T1000 (cell line): ENCODE measurements at places on chromosomes 12 and 14.

DNA sequence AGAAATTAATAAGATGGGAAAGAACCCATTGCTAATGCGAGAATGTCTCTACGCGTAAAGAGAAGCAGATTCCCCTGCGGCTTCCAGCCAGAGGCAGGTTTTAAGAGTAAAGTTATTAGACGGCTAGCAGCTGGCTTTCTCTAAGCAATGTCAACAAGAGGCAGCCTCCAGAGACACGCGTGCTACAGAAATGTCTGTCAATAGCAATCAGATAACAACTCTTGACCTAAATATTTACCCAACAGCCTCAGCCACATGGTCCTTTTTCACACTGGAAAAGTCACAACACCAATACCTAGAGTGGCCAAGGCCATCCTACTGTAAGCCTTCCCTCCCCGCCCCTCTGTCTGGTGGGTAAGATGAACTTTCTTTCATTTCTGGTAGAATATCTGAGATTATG is 146.0 kb upstream of the SFSWAP start:
- no peak for DNase-seq

GRCh38 chr12:85996280-85996679 is 122.2 kb downstream of the NTS start:
- no peak for DNase-seq

GRCh38 chr14:36617824-36618223 is 35.4 kb upstream of the NKX2-8 start:
- DNase-seq: no peak

DNA sequence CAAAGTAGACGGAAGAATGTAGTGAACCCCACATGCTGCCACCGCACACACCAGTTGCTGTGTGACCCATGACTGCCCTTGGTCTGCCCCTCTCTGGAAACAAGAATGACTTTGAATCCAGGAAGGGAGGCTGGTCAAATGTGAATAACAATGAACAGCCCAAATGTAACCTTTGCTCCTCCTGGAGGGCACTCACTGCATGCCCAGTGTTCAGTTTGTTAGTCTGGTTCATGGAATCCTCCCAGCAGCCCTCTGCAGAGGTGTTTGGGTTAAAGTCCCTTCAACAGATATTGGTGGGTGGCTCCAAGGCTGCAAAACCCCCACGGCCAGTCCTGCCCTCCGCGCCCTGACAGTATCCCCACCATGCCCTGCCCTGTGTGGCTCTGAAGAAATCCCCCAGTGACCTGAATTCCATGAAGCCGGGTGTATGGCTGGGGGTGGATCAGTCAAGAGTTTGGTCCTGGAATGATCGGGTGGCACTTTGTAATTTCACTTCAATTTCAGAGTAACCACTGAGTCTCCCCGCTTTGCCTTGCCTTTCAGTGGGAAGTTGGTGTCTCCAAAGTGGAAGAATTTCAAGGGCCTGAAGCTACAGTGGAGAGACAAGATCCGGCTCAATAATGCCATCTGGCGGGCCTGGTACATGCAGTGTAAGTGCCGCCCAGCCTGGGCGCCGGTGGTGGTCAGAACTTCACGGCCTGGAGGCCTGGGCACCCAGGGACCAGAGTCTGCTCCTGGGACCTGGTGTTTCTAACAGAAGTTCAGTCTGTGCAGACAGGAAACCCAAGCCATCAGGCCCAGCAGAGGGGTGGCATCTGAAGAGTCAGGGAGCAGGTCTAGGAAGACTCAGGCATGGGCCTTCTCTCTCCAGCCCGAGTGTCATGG is 47.1 kb downstream of the IL31 start:
- DNase-seq: no peak

- no peak for DNase-seq
Observed at GRCh38 chr14:85479306-85479705, 50.6 kb upstream of the FLRT2 start.

- peak; percentile 54 for DNase-seq
Observed at GRCh38 chr14:65255029-65255545, 152.8 kb upstream of the MAX start.

DNA sequence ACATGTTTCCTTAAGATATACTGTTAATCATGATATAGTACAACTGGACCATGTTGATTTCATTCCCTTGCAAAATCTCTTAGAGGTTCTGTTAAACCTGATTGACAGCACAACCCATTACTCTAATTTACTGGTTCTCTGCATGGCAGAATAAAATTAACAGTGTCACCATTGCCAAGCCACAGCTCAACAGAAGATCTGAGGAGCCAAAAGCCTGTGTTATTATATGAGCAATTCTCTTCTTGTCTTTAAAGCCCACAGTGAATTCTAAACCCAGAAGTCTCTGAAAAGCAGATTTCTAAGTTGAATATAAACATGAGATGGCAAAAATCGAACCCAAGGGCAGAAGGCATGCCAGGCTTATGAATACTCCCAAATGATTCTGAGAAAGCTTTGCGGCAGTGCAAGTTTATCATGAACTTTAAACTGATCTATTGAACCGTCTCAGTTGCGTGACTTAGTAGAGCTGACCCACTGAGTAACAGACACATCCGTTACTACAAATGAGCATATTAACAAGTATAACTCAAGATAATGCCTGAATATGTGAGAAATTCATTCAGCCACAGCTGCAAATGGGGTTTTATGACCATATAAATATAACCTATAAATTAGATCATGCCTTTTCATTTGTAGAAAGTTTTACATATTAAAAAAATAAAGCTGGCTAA is 78.2 kb downstream of the IPO8 start:
- no peak for DNase-seq

GRCh38 chr12:52528641-52529143 is 8.5 kb upstream of the KRT5 start:
- no peak for DNase-seq

DNA sequence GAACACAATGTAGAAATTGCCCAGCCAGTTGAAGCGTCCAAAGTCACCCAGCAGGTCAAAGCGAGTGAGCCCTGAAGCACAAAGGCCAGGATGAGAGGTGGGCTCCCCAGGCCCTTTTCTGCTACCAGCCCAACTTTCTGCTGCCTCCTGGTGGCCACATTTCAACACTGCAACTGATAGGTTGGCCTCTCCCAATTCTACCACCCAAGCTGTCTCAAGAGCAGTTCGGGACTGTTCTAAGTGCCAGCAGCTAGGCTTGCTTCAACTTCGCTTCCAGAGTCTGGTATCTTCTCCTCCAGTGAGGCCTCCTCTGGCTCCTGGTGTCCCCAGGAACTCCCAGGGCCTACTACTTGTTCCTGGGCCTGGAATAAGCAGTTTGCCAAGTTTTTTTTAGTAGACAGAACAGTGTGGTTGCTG is 3.4 kb upstream of the DHH start:
- no peak for DNase-seq

DNA sequence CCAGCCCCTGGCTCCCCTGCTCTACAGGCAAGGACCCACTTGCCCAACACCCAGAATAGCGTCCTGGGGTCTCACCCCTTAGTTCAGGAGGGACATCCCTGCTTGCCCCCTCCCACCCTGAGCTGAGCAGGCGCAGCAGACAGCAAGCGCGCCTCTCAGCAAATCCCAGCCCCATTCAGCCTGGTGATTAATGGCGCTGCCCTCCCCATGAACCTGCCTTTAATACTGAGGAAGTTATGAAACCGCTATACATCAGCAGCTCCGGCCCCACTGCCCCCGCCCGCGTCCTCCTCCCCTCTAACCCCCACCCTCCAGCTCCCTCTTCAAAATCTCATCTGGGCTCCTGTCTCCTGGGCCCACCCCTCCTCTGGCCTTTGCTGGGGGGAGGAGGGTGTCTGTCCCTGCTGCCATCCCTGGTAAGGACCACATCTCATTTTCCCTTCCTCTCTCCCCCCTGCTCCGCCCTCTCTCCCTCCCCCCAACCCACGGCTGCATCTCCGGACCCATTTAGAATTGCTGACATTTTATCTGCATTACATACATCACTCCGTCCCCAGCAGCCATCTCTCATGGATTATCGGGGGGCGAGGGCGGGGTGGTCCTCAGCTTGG is 7.1 kb upstream of the SMUG1 start:
- DNase-seq: no peak

DNA sequence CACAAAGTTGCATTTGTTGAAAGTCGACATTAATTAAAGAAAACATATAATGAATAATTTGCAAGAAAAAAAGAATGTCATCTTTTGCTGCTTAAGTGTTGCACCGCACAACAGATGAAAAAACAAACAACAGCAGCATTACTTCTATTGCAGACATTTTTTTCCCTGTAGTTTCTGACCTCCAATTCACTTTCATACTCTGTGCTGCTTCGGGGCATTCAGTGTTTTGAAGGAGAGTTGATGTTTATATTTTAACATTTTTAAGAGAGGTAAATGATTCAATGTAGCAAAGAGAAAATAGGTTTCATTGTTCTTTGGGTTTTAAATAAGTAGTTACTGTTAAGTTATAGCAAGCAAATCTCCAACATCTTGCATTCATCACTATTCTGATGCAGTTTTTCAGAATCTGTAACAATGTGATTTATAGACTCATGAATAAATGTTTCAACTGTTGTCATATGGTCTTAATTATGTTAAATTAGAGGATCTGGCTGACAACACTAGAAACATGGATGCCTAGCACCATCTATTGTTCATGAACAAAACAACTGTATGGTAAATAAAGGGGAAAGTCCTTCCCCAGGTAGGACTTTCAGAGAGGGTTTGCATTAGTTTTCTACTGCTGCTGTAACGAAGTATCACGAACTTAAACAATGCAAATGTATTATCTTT is 168.1 kb downstream of the BCAT1 start:
- no peak for DNase-seq

DNA sequence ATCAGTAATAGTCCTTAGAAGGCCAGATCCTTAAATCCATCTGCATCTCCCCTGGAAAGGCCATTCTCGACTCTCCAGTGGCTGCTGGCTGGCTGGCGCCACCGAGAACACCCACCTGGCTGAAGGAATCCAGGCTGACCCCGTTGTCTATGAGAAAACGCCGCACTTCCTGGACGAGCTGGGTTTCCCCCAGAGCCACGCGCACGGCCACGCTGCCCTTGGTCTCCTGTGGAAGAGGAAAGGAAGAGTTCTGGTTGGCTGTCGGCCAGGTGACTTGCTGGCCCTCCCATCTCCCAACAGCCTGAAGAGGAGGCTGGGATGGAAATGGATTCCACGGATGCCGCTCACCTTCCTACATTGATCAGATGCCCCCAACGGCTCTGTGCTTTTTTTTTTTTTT is 23.9 kb downstream of the RBM19 start:
- DNase-seq: no peak

GRCh38 chr12:72499244-72499643 is 227.1 kb downstream of the TRHDE start:
- no peak for DNase-seq

GRCh38 chr14:76955575-76956315 is 72.8 kb downstream of the IRF2BPL start:
- DNase-seq: no peak

DNA sequence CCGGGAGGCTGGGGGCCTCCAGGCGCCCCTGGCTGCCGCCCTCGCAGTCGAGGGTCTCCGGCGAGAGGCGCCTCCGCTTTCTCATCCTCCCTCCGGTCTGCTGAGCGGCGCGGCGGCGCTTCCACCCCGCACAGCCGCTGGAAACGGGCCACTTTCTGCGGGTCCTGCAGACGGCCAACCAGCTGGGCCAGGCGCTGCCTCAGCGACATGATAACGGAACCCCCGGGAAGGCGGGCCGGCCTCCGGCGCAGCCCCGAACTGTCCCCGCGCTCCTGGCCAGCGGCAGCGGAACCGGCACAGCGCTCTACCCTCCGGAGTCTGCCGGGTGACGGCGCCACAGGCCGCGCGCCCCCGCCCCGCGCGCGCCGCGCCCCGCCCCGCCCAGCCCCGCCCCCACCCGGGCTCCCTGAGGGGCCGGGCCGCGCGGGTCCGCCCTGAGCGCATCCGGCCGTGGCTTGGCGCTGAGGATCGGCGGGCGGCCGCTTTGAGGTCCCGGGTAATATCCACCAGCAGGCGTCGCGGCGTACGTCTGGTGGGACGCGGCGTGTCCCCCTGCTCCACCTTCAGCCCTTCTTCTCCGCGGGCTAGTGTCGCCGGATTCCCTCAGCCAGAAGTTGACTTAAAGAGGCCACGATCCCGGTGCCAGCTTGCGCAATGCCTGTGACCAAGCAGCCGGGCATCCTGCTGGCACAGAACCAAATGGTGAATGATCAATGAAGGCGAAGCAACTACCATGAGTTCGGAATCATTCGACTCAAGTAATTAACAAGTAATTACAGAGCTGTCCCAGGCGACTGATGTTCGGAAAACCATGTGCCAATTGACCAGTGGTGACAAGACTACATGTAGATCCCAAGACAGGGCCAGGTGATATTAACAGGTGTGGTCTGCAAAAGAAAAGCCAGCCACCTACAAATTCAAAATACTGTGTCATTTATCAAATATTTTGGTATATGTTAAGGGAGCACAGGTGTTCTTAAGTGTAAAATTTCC is at the start of gene SGPP1:
SGPP1 (minus strand) TSS at position 330 of the 993 bp plus-strand sequence; CDS start at position 209, 121 bp downstream.
- peak; percentile 75 for DNase-seq

DNA sequence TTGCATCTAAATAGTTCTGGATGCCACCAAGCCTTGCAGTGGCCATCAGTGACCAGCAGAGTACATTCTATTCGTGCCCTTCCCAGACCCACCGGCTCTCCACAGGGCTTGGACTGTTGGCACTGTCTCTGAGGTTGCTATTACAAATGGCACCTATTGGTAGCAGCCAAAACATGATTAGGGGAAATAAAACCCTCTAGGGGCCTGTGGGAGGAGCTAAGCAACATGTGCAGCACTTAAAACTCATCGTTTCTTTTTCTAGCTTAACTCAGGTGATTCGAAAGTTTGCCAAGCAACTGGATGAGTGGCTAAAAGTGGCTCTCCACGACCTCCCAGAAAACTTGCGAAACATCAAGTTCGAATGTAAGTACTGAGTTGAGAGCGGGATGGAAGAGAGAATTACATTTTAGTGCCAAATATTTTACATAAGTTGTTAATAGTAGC is 65.4 kb upstream of the RIC8B start:
- DNase-seq: no peak

GRCh38 chr12:81465876-81466275 is 293.3 kb downstream of the PPFIA2 start:
- no peak for DNase-seq

DNA sequence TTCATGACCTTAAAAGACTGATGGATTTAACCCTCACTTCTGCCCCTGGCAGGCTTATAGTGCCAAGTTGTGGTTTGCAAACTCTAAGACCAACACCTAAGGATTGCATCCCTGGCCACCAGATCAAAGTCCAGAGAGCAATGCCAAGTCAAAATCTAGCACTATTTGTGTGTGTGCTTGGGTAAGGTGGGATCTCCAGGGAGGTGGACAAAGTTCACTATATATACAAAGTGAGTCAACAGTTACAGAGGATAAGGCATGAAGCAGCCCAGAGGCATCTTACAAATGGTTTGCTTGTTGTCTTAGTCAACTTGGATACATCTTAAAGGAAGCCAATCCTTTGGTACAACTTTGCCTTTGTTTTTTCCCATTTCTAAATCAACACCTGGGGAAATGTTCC is 137.3 kb downstream of the MSRB3 start:
- no peak for DNase-seq
